ENCODE measurements at places on chromosomes 5 and 9.

- DNase-seq, result no peak
Observed at GRCh38 chr5:102090770-102091169, 205.3 kb downstream of the SLCO4C1 start.

- DNase-seq, result no peak
Observed at GRCh38 chr5:161311146-161311708, 235.3 kb downstream of the GABRB2 start.

GRCh38 chr5:89830691-89831090 is 578.9 kb downstream of the CETN3 start:
- DNase-seq, result no peak

DNA sequence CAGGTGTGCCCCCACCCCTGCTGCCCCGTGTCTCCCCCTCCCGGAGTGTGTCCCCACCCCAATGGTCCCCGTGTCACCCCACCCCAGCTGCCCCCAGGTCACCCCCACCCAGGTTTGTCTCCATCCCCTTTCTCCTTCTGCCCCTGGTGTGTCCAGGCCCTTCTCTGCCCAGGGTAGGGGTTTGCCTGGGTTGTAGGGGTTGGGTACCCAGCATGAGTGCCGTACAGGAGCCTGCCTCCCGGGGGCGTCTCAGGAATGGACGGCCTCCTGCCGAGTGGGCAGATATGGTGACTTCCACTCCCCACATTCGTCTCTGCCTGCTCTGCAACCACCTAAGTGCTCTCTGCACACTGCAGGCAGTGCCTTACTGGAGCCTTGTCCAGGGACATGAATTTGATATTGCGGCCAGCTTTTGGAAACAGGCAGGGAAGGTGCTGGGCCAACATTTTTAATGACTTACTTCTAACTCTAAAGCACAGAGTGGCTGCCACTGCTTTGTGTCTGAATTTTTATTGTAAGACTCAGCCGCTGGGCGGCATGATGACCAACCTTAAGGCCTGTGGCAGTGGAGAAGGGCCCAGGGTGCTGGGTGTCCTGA is 6.7 kb downstream of the LRRC14B start:
- no peak for DNase-seq

GRCh38 chr5:66223637-66224036 is 79.5 kb downstream of the SREK1 start:
- DNase-seq, result no peak

DNA sequence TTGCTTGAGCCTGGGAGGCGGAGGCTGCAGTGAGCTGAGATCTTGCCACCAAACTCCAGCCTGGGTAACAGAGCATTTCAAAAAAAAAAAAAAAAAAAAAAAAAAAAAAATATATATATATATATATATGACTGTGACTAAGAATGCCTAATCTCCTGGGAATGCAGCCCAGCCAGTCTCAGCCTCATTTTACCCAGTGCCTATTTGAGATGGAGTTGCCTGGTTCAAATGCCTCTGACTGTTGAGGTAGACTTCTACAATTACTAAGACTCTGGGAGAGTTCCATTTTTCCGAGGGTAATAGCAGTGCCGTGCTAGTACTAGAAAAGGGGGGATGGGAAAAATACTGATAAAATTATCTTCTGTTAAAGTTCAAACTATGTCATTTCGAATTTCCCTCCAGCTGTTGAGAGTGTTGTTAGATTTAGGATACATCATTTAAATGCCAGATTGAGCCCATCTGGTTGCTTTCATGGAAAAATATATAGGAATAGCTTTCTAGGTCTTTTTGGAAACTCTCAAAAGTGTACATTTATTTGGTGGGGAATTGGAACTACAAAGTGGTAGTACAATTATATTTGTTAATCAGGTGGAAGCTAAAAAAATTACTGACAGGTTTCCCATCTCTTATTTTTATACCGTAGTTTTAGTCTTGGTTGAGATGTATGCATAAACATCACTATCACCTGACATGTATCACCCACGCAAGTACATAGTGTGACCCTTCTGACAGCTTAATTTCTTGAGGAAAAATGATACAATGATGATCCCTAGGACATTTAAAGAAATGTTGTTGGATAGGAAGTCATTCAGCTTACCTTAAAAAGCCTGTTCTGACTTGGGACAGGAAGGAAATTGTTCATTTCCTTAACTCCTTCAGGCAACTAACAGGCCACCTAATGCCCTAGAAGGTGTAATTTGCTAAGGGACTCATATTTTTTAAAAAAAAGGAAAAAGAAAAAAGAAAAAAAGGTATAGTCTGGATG is 214.9 kb downstream of the ADAMTSL1 start:
- no peak for DNase-seq

DNA sequence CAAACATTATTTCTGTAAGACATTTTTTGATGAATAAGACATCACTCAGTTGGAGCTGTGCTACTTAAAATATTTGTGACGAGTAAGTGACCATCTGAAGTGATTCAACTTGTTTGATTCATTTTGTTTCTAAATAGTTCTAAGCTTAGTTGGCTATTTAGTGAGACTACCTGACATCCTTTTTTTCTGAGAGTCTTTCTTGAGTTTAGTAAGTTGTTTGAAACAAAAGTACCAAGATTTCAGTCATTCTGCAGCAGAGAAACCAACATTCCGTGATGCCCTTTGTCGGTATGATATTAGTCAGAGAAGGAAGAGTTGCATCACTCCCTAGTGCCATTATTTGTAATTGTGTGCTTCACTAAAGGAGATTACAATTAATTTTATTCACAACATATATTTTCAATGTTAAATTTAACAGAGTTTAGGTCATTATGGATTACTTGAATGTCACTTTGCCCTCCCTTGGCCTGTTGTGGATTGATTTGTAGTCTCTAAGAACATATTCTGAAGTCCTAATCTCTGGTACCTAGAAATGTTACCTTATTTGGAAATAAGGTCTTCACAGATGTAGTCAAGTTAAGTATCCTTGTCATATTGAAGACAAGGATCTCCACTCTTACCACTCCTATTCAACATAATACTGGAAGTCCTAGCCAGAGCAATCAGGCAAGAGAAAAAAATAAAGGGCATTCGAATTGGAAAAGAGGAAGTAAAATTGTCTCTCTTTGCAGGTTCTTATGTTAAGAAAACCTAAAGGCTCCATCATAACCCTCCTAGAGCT is 212.2 kb downstream of the PCSK1 start:
- DNase-seq, result peak; percentile 77

DNA sequence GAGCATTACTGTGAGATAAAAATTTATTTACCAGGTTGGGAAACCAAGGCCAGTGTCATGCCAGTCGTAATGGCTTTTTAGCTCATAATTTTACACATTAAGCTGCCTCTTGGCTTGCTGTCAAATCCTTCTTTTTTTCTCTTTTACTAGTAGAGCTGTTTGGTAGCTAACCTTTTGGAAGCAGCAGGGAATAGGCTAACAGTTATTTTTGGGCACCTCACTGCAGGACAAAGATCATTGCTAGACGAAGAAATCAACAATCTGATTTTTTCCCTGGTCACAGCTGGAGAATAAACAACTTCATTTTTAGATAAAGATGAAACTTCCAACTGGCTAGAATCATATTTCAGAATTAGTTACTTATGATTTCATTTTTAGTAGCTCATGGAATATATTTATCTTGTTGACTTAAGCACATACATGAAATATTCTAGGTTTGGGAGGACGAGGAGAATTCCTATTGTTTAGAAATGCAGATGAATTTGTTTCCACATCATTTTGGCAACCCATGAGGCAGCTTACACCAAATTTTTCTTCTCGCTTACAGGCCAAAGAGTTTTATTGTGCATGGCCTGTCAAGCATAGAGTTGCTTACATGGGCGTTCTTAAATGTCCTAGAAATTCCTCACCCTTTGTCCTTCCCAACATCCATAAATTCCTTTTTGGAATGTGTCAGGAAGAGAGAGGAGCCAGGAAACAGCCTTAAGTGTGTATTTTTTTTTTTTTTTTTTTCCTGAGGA is 19.6 kb downstream of the TNC start:
- no peak for DNase-seq

DNA sequence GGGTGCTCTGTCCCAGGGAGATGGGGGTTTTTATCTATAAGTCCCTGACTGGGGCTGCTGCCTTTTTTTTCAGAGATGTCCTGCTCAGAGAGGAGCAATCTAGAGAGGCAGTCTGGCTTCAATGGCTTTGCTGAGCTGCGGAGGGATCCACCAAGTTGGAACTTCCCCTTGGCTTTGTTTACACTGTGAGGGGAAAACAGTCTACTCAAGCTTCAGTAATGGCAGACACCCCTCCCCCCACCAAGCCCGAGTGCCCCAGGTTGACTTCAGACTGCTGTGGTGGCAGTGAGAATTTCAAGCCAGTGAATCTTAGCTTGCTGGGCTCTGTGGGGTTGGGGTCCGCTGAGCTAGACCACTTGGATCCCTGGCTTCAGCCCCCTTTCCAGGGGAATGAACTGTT is 375.8 kb downstream of the RAB3C start:
- no peak for DNase-seq

GRCh38 chr9:110582156-110582555 is 2.6 kb upstream of the SVEP1 start:
- no peak for DNase-seq

GRCh38 chr9:136516191-136516654 is 29.6 kb downstream of the NOTCH1 start:
- DNase-seq, result no peak

DNA sequence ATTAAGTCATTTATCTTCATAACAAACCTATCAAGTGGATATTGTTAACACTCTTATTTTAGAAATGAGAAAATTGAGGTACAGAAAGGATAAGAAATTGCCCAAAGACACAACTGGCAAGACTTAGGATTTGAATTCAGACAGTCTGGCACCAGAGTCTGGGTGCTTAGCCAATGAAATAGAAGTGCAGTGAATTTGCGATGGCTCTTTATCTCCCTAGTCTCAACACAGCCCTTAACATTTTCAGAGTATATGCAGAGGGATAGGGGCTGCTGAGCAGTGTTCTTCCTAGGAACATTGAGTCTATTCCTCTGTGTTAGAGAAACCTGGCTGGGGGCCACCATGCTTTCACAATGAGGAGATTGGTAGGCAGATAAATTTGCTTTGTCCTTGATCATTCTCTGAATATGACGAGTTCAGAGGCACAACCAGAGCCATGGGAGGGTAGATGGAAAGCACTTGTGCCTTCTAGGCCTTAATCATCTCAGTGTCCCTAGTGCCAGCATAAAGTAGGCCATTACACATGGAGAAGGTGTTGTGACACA is 6.1 kb upstream of the FSD1L start:
- DNase-seq, result no peak

GRCh38 chr9:129398101-129398960 is 220.3 kb upstream of the IER5L start:
- DNase-seq, result no peak

DNA sequence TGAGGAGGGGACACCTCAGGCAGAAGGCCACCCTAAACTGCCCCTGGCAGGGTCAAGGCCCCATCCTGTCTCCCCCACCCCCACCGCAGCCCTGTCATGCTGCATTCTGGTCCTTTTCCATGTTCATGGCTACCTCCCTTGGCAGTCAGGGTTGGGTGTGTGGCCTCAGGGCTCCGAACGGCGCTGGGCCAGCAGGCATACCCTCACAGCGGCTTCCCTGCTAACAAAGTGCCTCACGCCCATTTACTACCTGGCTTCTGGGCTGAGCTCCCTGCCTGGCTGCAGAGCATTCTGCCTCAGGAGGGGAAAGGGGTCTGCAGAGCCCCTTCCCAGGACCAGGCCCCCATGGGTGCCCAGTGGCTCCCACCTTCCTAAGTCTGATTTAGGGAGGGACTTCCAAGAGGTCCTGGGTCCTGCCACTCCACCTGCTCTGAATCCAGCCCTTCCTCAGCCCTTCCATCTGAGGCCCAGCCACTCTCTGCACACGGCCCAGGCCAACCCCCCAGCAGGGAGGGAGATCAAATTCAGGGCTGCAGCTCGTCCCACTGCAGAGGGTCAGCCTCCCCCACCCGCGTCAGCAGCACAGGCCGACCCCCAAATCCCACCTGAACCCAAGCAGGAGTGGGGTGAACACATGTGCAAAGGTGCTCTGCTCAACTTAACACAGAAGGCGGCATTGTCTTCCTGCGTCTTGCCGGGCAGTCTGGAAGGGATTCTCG is 115.9 kb upstream of the PHYKPL start:
- DNase-seq, result no peak

DNA sequence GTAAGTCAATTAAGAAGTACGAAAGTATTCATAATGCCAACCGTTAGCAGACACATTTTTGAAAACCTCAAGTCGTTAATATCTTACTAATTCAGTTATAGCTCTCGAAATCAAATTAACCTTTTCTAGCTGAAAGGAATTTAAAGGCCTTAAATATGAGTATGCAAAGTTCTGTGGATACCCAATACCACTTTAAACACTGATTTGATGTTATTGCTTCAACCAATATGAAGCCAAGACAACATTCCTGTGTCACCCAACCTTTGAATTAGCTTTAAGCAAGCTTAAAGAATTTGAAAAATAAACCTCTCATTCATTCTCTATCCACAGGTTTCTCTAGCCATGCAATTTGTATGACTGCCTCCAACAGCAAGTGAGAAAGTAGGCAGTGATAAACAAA is 204.5 kb downstream of the MCTP1 start:
- DNase-seq, result no peak

DNA sequence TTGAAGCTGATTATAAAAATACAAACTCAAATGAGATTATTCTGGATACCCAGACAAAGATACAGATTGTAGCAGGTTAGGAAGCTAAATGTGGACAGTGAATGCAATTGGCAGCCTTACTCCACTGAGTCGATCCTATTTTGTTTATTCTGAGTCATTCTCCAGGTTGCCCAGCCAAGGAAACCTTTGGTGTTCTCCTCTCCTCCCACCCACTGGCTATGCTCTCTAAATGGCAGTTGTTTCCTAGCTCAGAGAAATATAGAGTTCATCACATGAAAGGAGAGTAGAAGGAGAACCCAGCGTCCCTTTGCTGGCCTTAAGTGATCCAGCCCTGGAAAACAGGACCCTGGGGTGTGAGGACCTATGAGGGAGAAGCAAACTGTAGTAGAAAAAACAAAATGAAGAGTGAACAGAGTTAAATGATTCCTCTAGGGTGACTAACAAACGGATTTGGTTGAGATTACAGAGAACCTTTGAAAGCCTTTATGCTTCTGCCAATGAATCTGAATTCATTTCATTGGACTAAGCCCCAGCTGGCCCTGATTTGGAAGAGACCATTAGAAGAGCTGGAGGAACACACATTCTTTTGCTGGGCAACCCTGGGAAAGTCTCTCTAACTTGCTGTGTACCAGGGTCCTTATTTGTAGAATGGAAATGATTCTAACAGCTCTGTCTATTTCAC is 95.1 kb downstream of the BRINP1 start:
- no peak for DNase-seq

GRCh38 chr5:77957-78804 is 13.8 kb upstream of the PLEKHG4B start:
- DNase-seq, result peak; percentile 28

- peak; percentile 55 for DNase-seq
Observed at GRCh38 chr9:91426123-91426745, 2.6 kb upstream of the NFIL3 start.

All from HFFc6 (cell line).